ENCODE measurements at places on chromosomes 2 and 18.

DNA sequence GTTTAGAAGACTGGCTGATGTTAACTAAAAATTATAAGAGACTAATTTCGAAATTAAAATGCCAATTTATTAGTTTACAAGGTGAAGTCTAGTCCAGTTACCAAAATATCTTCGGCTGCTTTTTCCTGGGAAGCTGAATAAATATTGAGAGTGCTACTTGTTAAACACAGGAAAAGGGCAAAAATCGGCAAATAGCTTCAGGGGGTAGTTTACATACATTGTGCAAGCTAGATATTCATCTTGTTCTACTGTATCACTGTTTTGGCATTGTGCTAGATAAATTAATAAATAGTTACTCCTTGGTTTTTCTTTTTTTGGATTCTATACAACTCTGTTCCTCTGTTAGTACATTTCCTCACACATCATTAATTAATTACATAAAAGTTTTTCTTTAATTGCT lies 29.3 kb downstream of the NHEJ1 start:
- DNase-seq = no peak

DNA sequence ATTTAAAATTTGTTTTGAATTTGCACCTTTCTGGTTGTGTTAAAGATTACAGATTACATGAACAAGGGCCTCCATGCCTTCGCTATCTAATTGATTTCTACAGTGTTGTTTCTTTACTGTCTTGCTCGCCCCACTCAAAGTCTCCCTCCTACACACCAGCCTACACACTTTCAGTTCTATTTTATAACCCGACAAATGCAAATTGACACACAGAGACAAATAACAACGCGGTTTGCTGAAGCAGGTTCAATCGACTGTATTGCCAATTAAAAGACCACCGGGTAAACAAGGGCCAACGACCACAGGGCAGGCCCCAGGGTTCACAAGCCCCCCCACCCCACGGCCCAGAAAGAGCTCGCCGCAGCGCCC lies 869 bp downstream of the STARD7 start:
- DNase-seq = no peak

GRCh38 chr2:41853427-41854191 lies 194.2 kb upstream of the PKDCC start:
- DNase-seq = no peak

GRCh38 chr2:203993560-203993959 lies 57.0 kb downstream of the ICOS start:
- DNase-seq = peak; percentile 18

DNA sequence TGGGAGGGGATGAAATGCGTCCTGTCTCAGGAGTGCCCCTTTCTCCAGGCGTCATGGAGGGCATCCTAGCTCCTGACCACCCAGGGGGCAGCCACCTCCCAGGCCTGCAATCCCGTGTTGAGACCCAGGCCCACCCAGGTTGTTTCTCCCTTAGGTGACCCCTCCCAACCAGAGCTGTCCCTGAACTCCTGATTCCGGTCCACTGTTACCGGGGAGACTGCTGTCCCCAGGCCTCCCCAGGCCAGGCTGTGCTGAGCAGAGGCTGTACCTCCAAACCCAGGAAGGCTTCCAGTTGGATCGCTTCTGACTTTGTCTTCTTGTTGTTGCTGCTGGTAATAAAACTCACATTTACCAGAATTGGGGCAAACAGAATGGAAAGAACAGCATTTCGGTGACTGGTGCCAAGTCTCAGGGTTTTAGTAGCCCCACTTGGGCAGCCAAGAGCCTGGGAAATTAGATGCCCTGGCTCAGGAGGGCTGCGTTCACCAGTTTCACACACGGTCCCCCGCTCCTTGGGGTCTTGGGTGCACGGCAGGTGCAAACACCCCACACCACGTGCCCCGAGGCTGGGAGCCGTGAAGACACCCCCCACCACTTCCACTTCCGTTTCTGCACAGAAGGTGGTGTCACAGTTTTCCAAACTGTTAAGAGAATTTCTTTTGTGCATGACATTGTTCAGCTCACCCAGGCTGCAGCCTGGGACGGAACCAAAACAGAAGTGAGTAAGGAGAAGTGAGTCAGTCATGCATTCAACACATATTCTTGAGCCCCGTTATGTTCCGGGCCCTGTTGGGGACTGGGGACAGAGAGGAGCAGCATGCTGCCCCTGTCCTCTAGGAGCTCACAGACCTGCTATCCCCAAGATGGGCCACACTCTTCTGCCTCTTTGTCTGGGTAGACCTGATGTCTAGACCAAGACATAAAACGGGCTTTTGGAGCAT lies 29.4 kb downstream of the ITM2C start:
- no peak for DNase-seq

- no peak for DNase-seq
Measured at GRCh38 chr2:192551760-192552159, 357.0 kb upstream of the TMEFF2 start.

DNA sequence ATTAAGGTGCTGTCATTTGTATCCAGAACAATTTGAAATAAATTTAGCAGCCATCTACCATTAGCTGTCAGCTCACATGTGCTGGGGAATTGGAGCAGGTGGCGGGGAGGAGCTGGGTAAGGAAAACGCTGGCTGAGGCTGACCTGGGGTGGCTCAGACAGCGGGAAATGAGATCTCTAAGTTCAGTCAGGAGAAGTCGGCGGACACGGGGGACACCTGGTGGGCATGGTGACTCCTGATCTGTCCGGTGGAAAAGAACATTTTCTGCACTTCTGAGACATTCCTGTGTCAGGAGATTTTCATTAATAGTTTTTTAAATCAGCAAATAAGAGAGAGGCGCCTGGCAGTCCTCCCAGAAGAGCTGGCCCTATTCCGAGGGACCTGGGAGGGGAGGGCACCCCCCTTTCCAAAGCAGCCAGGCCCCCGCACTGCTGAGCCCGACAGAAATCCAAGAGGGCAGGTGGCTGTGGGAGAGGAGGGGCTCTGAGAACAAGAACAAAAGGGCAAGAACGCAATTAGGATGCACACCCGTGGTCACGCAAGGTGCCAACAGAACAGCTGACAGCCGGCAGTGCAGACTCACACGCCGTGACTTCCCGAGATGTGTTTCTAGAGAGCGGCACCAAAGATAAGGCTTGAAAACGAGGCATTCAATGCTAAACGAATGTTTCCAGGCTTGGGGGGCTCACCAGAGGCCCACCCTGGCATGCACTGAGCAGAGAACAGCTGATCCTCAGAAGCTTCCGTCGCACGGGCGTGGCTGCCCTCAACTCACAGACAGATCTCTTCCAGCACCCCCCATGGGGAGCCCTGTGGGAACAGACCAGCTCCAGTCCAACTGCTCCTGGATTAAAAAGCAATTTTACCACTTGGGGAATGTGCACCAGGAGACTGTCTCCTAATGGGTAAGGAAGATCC lies 26.4 kb downstream of the SLC66A2 start:
- no peak for DNase-seq

- DNase-seq = no peak
Measured at GRCh38 chr2:160581448-160581847, 87.8 kb upstream of the RBMS1 start.

Measured in central memory CD4-positive, alpha-beta T cell (primary cell).